ENCODE measurements at places on chromosomes 11 and 22.

DNA sequence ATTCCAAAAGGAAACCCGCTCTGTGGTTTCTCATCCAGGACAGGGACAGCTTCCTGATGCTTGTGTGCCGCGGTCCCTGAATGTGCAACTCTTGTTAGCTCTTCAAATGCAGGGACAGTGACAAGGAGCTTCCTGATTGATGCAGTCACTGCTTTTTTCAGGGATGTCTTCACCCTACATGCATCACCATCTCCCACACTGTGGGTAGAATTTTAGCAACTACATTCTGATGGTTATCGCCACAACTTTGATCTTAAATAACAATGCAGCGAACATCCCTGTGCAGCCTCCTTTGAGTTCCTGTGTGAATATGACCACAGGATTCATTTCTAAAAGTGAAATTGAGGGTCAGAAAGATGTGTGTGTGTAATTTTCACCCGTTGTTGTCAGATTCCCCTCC lies 115.0 kb downstream of the GGTLC2 start:
- no peak for DNase-seq

DNA sequence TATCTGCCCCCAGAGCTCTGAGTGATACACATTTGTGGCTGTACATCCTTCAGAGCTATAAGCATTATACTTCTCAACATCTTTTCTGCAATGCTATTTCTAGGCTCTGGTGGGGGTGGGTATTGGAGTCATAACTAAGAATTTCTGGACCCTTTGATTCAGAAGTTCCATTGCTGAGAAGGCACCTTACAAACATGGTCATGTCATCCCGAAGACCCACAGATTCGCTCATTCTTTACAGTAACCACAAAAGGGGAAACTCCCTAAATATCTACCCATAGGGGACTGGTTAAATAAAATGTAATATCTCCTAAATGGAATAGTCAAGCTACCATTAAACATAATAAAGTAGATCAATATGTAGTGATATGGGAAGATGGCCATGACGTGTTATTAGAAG lies 98.8 kb downstream of the PRR5L start:
- no peak for DNase-seq

GRCh38 chr11:64251016-64251752 lies at the start of gene PLCB3:
PLCB3 (plus strand) TSS chr11:64251530; CDS start chr11:64251650, 120 bp downstream.
- DNase-seq = no peak

DNA sequence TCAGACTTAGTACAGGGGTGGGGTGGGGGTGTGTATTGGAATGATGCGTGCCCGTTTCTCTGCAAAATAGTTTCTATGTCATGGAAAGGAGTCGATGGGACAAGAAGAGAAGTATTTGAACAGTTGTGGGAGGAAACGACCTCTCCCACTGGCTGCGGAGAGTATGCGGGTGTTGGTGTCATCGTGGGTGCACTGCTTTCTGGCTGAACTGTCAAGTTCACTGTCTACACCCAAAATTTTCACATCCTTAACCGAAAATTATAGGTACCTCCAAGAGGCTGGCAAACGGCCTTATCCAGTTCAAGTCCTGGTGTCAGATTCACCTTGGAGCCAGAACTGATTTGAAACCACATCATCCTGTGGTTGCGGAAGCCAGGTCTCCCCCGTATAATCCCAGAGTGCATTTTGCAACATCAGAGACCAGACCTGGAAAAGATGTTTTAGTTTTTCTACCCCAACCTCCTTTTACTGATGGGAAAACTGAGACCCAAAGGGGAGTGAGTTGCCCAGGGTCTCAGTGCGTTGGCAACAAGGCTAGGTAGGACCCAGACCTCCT lies 497 bp upstream of the SSRP1 start:
- DNase-seq = no peak

GRCh38 chr11:41099654-41100053 lies 359.8 kb downstream of the LRRC4C start:
- no peak for DNase-seq
